ENCODE measurements at places on chromosomes 13 and 19.

DNA sequence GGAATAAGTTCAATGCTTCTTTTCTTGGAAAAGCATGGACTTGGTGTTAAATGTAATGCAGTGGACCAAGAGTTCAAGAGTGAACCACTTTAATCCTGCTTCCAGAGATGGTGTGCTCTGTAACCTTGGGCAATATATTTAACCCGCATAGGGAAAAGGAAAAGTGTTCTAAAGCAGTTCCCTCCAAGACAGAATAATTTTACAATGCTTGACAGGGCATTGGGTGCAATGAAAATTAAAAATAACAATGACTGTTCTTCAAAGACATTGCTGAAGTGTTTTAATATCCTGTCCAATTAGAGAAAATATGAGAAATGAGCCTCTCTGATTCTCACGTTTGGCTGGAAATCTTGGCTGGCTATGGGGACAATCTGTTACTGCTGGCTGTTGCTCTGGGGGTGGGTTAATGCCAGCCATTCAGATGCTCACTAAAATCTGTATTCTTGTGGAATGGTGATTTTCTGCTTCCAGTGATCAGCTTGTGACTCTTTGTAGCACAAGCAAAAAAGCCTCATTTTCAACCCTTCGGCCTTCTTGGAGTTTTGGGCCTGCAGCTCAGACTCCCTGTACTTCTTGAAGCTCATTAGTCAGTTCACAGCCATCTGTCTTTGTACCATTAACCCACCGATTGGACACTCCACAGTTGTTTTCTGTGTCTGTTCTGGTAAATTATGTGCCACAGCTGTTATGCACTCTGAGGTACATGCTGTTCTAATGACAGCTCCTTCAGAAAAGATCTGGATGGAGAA, 310.6 kb downstream of the LMO7 start:
- no peak for DNase-seq

DNA sequence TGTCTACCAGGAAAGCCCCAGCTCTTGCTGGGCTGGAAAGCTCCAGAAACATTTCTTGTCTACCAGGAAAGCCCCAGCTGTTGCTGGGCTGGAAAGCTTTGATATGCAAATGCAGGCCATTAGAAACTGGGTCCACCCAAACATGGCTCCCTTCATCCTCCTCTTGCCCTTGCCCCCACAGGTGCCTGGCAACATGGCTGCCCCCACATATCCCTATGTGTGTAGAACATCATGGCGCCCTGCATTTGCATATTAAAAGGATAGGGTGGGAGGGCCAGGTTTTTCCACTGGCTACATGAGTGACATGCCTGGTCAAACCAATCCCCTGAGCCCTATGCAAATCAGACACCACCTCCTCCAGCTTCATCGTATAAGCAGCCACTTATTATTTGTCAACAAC, 455.4 kb upstream of the ARGLU1 start:
- no peak for DNase-seq

GRCh38 chr19:15584095-15584494, 30.9 kb upstream of the CYP4F8 start:
- DNase-seq = no peak

DNA sequence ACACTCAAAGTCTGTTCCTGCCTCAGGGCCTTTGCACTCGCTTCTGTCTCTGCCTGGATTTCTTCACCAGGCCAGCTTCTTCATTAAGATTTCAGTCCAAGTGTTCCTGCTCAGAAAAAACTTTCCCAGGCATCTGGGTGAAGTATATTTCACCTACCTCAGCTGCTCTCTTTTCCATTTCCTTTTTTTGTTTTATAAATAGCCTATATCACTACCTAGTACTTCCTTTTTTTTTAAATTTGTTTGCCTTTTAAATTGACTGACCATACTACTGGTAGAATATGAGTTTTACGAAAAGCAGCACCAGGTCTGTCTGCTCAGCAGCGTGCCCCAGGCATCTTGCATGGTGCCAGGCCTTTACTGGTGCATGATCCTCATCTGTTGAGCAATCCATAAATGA, 1064.4 kb downstream of the UQCRFS1 start:
- DNase-seq = no peak

GRCh38 chr13:45928176-45928575, 76.6 kb upstream of the SIAH3 start:
- no peak for DNase-seq

GRCh38 chr13:48571126-48571913, 38.4 kb upstream of the RCBTB2 start:
- no peak for DNase-seq

- no peak for DNase-seq
Observed at GRCh38 chr13:101291206-101291605, 125.1 kb downstream of the NALCN start.
